Mesendoderm (in vitro differentiated cells): ENCODE measurements at places on chromosomes 7 and 10.

DNA sequence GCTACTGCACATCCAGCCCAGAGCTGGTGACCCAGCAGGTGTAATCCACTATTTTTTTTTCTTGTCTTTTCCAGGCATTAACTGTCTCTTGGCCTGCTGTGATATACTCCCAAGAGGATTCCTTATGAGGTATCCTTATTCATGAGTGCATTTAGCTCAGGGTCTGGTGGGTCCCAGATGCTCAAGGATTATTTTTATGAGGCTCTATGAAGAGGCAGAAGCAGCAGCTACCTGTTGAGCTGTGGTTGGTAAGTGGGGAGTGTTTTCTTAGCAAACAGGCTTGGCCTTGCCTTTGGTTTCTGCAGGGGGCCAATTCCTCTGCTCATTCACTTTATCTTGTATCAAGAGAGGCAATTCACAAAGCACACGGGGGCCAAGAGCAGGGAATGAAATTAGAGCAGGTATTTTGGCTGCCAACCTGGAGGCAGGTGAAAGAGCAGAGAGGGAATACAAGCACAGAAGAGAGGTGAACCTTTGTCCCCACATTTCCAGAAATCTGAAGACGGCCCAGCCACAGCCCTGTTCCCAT, 221.6 kb downstream of the TMEM178B start:
- DNase-seq: no peak
- no peaks in the 10 kb centered on the region for H3K27me3 ChIP-seq
- H3K4me3 ChIP-seq: no peak overlapping the region
- H3K36me3 ChIP-seq: no peaks in the 10 kb centered on the region
- no peak overlapping the region for H3K27ac ChIP-seq

GRCh38 chr10:117694190-117694589, 151.6 kb downstream of the EMX2 start:
- no peak overlapping the region for H3K27ac ChIP-seq
- no peak for DNase-seq
- H3K36me3 ChIP-seq: no peaks in the 10 kb centered on the region
- no peak overlapping the region for H3K4me3 ChIP-seq
- H3K4me1 ChIP-seq: no peaks in the 10 kb centered on the region

DNA sequence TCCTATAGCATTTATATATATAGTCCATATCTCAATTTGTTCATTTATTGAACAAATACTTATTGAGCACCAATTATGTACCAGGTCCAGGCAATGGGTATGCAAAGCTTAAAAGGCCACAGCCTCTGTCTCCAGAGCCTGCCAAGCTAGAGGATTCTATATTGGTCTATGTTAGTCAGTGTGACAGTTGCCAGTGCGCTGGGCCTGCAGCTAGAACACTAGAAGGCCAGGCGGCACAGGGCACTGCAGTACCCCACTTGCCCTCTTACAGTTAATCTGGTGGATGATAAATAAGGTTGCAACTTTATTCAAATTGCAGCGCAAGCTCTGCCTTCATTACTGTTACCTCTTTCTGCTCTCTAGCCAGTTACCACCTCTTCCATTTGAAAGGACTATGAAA, 68.8 kb downstream of the PPP1R3C start:
- H3K36me3 ChIP-seq: no peaks in the 10 kb centered on the region
- no peak for DNase-seq
- H3K27ac ChIP-seq: no peak overlapping the region

- H3K36me3 ChIP-seq: peaks cover 2% of the 10 kb centered on the region
- no peaks in the 10 kb centered on the region for H3K4me1 ChIP-seq
- H3K4me3 ChIP-seq: no peak overlapping the region
- H3K27me3 ChIP-seq: no peaks in the 10 kb centered on the region
- peak; percentile 46 for DNase-seq
Measured at GRCh38 chr10:14904316-14904732, 25.7 kb downstream of the SUV39H2 start.

DNA sequence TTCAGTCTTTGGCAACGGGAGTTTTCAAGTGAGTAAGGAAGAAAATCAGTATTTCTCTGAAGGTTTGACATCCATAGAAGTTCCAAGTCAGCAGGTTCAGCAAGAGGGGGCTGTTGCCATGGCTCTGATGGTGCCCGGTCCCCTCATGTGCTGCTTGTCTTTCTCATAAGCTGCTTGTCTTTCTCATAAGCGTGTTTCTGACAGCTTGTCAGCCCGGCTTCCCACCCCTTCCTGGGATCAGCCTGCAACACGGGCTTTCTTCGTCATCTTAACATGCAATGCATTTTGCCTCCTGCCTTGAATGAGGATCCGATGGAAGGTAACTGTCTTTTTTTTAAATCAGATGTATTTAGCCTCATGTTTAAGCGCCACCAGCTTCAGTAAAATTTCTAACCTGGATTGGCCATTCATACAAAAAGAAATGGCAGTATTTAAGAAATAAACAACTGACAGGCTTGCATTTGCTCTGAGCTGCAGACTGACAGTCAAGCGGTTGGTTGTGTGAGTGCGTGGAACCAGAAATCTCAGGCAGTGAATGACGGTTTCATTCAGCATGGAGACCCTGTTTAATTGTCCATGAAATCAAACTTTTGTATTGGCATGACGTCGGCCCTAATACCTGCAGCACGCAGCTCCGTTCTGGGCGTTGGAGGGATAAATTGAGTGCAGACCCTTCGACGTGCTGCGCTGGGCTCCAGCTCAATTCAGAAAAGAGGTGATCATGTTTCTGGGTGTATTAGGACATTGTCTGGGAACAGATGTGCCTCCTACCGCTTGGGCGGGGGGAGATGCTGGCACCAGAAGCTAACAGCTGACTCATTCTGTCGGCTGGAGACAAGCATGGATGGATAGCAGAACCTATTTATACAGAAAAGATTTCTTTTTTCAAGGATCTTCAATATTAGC, 454.7 kb upstream of the FOXK1 start:
- no peaks in the 10 kb centered on the region for H3K27me3 ChIP-seq
- no peak overlapping the region for H3K27ac ChIP-seq
- H3K4me1 ChIP-seq: no peaks in the 10 kb centered on the region
- no peak overlapping the region for H3K4me3 ChIP-seq
- no peak for DNase-seq

- no peak overlapping the region for H3K27ac ChIP-seq
- no peaks in the 10 kb centered on the region for H3K27me3 ChIP-seq
- DNase-seq: no peak
- no peaks in the 10 kb centered on the region for H3K36me3 ChIP-seq
- H3K4me3 ChIP-seq: no peak overlapping the region
Measured at GRCh38 chr7:158357106-158357897, 230.3 kb downstream of the PTPRN2 start.

- H3K36me3 ChIP-seq: no peaks in the 10 kb centered on the region
- H3K27me3 ChIP-seq: no peaks in the 10 kb centered on the region
- H3K4me1 ChIP-seq: no peaks in the 10 kb centered on the region
- no peak overlapping the region for H3K4me3 ChIP-seq
- no peak overlapping the region for H3K27ac ChIP-seq
- DNase-seq: no peak
Measured at GRCh38 chr10:100507357-100507732, 12.3 kb downstream of the SEC31B start.
